Stimulated activated CD4-positive, alpha-beta T cell treated with anti-CD3 and anti-CD28 coated beads, Interleukin-15, amount 100 ng/mL, for 48 hours (primary cell): ENCODE measurements at places on chromosomes 7 and 10.

GRCh38 chr10:4599471-4599870, 226.5 kb upstream of the AKR1E2 start:
- DNase-seq, result no peak

DNA sequence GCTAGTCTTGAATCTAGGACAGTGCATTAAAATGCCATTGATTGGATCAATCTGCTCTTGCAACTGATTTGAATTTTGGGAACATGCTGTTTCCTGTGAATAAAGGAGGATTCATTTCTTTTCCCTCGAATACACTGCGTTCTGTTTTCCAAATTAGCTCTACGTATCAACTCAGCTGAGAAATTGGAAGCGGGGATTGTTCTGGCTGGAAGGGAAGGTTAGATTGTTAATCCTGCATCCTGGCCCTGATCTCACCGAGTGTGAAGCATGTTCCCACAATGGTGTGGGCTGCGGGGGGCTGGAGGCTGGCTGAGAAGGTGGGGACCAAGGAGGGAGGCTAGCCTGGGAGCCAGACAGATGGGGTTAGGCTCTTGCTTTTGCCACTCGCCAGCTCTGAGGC, 17.6 kb downstream of the HTRA1 start:
- no peak for DNase-seq

DNA sequence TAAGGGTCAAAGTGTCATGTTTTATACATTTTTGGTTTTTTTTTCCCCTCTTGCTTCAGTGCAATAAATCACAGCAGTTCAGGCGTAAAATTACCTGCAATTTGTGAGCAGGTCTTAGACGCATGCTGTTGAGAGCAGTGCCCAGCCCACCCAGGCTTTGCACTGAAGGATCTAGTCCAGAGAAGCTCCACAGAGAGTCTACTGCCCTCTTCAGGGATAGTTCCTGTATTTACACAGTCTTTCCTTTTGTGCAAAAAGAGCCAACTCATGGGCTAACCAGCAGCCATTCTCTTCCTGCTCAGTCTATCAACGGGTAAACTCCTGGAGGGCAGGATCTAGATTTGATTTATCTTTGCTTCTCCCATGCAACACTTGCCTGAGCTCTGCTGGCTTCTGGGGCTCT, 82.2 kb upstream of the NAMPT start:
- no peak for DNase-seq

GRCh38 chr7:44059219-44060090, 5.9 kb downstream of the PGAM2 start:
- no peak for DNase-seq

DNA sequence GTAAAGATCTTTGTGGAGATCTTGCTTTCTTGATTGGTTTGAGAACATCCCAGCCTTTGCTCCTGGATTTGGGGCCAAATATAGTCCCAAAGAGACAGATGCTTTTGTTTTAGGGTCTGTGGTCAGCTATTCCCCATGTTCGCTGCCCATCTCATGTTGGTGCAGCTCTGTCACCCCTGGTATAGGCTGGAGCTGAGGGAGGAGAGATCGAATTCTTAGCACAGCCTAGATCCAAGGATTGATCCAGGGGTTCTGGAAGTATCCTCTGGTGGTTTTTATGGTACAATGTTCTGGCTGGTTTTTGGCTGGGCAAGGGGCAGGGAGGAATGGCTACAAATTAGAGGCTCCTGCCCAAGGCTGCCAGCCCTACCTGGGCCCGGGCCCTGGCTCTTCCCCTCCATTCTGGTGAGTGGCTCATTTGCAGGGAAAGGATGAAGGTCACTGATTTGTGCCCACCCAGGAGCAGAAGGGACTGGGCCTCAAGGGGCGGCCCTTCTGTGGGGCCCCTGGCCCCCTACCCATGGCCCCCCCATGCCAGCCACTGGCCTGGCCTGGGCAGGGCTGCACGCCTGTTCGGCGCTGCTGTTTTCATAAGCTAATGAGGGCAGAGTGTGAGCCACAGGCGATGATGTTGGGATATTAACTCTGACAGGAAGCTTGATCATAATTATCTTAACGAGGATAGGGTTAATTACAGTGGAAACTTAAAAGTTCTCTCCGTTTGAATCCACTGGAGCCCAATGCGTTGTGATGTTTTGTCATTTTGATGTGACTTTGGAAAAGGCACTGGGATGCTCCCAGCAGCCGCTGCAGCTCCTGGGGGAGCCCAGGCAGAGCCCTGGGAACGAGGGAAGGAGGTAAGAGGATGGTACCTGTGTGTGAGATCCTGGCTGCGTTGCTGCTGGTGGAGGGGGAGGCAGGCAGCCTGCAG, 600.6 kb downstream of the LRMDA start:
- DNase-seq, result no peak

GRCh38 chr7:32091608-32092210, 21.5 kb upstream of the PDE1C start:
- DNase-seq, result no peak

GRCh38 chr10:62054408-62054807, 152.9 kb downstream of the ARID5B start:
- DNase-seq, result no peak

DNA sequence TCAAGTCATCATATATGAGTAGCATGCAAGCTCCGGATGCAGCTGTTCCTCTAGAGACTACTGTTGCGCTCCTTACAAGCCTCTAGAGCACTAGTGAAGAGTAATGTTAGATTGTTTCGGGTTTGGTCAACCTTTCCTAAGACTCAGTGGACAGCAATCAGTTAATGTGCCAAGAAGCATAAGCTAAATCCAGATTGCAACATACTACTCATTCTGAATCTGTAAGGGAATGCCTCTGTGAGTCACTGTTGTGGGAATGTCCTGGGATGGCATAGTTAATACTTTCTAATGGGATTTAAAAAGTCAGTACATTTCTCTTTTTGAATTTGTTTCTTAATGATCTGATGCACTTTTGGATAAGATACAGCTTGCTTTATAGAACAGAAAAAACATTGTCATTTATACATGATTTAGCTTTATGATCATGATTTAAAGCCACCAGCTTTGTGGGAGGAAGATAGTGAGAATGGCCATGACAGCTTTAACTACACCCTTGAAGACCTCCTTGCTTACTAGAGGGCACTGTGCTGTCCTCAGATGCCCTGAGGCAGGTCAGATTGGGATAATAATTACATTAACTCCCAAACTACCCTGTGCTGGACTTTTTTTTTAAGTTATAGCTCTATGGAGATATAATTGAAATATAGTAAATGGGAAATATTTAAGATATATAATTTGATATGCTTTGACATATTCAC, 138.4 kb downstream of the SDK1 start:
- DNase-seq, result no peak
